A549 treated with AZD2906 at 1 μM for 4 hours (cell line): ENCODE measurements at places on chromosomes 6 and 20. TPM values are rescaled to one million over a fixed set of nuclear protein-coding genes. Genes with fewer than 3 reads are reported as not detected.

Gene LGSN
- 2.2 to 2.4 TPM (median 2.3 TPM) in 5 replicates for total RNA-seq

Gene RUNX2
- total RNA-seq = 1.1 to 1.5 TPM (median 1.3 TPM) in 5 replicates

Gene NTSR1
- 0.05 to 0.12 TPM (median 0.09 TPM) in 5 replicates for total RNA-seq

Gene PARD6B
- total RNA-seq = 3.4 to 4.4 TPM (median 3.8 TPM) in 5 replicates

Gene RIN2
- total RNA-seq = 20.4 to 23.3 TPM (median 21.5 TPM) in 5 replicates

Gene GSTA5
- not detected in 5 replicates for total RNA-seq

Gene ZSCAN9
- 6.1 to 8.0 TPM (median 6.8 TPM) in 5 replicates for total RNA-seq

Gene RRAGD
- 3.2 to 4.7 TPM (median 3.7 TPM) in 5 replicates for total RNA-seq

Gene ACTL10
- total RNA-seq = not detected in 5 replicates

Gene SLC25A27
- 0.12 to 0.59 TPM (median 0.40 TPM) in 5 replicates for total RNA-seq

Gene NKX2-4
- not detected in 5 replicates for total RNA-seq

Gene SOX18
- total RNA-seq = 1.6 to 2.9 TPM (median 2.6 TPM) in 5 replicates

Gene EPPIN
- not detected in 5 replicates for total RNA-seq

Gene SLC22A1
- total RNA-seq = 0.73 to 2.3 TPM (median 1.7 TPM) in 5 replicates

Gene TMEM63B
- total RNA-seq = 11.7 to 16.2 TPM (median 14.1 TPM) in 5 replicates

Gene WFDC8
- total RNA-seq = not detected in 5 replicates

Gene TMC2
- total RNA-seq = not detected in 5 replicates
